ENCODE measurements at places on chromosomes 5 and 9. TPM values are rescaled to one million over a fixed set of nuclear protein-coding genes. Genes with fewer than 3 reads are reported as not detected.

Gene DAPK1
- 31.7 TPM for total RNA-seq

GRCh38 chr9:68844631-68845612, 139.9 kb downstream of the PIP5K1B start:
- DNase-seq, result no peak

- DNase-seq, result no peak
These were observed 1.7 kb upstream of the AIF1L start for GRCh38 chr9:131094622-131095021.

DNA sequence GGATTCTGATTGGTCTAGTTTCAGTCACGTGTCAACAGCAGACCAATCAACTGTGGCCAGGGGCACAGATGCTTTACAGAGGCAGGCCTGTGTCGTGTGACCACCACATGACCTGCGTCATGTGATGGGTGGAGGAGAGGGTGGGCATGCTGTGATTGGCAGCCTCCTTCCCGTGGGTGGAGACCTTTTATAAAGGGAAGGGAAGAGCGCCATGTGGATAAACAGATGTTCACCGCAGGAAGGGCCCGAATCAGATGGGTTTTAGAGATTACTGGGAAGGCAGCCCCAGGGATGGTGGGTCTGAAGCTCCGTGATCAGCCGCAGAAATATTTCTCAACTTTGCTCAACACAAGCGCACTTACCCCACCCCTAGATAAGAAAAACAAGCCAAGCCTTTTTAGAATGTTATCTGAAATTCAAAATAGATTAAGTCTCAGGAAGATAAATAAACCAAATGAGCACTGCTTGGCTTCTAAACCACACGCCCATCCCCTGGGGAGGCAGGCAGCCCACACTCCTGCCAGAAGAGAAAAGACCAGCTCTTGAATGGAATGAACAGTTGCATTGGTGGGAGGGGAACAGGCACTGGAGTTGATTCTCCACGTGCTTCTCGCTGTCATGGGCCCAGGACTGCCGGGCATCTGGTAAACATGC, 43.6 kb downstream of the ROPN1L start:
- no peak for DNase-seq

Gene ADAMTS2
- not detected for total RNA-seq

Gene IQGAP2
- 104 TPM for total RNA-seq

- no peak for DNase-seq
These were observed 79.4 kb upstream of the ASS1 start for GRCh38 chr9:130365323-130365721.

DNA sequence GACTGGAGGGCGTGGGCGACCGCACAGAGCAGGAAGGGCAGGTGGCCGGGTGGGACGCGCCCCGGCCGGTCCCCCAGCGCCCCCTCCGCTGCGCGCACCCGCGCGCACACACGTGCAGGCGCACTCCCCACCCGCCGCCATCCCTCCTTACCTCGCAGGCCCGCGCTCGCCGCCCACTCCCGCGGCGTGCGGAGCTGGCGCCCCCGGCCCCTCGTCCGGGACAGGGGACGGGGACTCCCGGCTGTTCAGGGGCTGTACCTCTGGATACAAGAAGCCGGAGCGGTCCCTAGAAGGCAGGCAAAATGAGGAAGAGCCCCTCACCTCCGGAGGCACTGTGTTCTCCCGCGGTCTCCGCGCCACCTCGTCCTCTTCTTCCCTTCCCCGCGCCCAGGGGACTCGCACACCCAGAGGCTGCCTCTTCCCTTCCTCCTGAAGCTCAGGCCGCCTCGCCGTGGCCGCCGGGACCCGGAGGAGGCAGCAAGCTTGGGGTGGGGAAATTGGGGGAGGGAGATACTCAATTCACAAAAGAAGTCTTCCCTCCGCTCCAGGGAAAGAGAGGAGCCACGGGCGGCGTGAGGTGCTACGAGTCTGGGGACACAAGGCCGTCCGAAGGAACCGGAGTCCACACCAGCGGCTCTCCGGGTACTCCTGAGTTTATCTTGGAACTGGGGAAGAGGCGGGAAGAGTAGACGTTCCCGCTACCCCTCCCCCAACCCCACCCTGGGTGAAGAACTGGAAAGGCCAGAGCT, 1.4 kb upstream of the GABRB2 start:
- DNase-seq, result no peak

DNA sequence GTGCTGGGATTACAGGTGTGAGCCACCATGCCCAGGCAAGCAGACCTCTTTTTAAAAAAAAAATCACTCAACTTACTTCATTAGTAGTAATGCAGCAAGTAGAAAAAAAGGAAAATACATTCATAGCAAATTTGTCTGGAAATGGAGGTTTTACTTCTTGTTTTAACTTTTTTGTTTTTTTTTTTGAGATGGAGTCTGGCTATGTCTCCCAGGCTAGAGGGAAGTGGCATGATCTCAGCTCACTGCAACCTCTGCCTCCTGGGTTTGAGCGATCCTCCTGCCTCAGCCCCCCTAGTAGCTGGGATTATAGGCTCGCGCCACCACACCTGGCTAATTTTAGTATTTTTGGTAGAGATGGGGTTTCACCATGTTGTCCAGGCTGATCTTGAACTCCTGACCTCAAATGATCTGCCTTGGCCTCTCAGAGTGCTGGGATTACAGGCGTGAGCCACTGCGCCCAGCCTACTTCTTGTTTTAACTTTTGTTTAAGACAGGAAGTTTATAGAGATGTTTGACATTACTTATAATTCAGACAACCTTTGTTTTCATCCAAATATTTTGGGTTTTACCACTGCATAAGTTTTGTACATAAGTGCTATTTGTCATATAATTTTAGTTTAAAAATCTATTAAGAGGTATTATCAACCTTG, 26.5 kb downstream of the UBE2R2 start:
- DNase-seq, result no peak

GRCh38 chr5:131262953-131263541, 806 bp upstream of the CDC42SE2 start:
- no peak for DNase-seq

Data from natural killer cell treated with Interleukin-12 subunit alpha and Interleukin-12 subunit beta and Interleukin-15 and Interleukin-18, amount 100 ng/mL, for 72 hours (primary cell).